ENCODE measurements at places on chromosomes 12 and 14.
A peak's percentile ranks its signal among the peaks of the same experiment; 100 is the strongest.

DNA sequence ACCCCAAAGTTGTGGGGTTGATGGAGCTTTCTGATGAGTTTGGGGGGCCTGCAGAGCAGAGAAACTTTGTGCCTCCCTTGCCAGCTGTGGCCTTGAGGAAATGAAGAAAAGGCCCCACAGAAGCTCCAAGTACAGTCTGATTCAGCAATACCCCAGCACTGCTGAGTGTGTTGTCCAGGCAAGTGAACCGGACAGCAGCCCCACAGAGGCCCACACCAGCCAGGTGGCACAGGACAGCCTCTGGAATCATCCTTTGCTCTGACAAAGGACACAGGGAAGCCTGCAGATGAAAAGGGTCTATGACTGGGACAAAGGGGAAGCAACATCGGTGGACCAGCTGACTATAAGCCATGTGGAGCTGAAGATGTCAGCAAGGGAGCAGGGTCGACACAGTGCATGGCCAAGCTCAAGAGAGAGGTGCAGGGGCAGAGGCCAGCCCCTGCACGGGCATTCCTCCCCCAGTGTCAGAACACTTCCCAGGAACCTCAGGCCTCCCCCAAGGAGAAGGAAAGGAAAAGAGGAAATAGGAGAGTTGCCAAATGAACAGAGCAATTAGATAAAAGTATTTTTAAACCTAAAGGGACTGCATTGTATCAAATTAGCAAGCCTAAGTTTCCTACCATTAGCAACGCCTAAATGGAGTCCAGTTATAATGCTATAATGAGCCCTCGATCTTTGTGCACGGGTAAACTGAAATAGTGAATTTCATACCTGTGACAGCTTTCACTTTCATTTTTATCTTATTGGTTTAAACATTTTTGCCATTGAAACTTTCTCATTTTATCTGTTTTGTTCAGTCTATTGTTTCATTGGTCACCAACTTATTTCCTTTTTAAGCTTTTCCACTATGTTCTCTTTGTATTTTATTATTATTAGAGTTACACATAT lies 46.3 kb upstream of the PTGDR start:
- DNase-seq = no peak

DNA sequence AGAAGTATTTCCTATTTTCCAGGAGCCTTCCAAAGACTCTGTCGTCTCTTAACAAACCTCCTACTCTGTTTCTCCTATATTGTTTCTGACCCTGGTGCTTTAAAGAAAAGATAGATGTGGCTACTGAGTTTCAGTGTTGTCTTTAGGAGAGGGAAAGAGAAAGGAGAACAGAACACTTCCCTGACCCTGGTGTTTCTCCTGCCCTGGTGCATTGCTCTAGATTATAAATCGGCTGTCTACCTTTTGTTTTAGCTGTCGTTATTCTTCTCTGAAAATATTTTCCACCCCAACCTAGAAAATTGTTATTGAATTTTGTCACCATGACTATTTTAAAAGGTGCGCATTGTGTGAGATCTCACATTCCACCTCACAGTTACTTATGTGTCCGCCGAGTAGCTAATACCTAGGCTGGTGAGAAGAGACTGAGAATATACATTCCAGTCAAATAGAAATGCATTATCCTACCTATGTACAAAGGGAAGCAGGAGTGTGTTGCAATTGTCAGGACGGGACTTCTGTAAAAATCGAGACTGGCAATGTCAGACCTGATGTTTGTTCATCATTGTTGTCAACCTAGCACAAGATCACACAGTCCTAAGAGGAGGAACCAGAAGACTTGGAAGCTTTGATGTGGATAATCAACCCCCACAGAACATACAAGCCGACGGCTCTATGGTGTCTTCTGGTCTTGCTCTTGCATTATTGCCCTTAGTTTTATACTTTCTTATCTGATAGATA lies 108.7 kb upstream of the SLC38A4 start:
- no peak for DNase-seq

- no peak for DNase-seq
Measured at GRCh38 chr12:116689979-116690744, 47.7 kb downstream of the SPRING1 start.

GRCh38 chr14:20468764-20469241 lies 403 bp upstream of the PNP start:
- DNase-seq = no peak

DNA sequence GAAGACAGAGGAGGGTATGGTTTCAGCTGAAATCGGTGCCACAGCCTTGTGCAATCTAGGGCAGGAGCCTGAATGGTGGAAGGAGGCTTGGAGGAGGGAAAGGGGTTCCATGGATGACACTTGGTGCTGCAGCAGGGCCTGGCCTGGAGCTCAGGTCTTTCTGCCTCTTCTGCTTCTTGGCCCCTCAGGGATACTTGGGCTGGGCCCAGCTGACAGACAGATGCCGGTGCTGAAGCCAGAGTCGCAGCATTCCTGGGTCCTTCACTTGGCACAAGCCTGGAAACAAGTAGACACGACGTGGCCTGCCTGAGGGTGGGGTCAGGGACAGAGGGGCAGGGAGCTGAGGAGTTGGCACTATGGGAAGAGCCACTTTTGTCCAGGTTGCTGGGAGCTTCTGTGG lies 4.4 kb upstream of the PLEKHD1 start:
- DNase-seq = no peak

DNA sequence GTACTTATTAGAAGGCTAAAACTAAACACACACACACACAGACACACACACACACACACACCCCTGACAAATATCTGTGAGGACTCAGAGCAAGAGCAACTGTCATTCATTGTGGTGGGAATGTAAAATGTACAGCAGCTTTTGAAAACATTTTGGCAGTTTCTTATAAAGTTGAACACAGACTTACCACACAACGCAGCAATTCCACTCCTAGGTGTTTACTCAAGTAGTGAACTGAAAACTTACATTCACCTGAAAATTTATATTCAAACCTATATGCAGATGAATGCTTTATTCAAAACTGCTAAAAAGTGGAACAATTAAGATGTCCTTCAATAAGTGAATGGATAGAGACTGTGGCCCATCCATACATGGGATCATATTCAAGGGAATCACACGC lies 18.6 kb downstream of the ZNF605 start:
- DNase-seq = no peak

GRCh38 chr12:93638954-93639353 lies 38.2 kb upstream of the CRADD start:
- no peak for DNase-seq

DNA sequence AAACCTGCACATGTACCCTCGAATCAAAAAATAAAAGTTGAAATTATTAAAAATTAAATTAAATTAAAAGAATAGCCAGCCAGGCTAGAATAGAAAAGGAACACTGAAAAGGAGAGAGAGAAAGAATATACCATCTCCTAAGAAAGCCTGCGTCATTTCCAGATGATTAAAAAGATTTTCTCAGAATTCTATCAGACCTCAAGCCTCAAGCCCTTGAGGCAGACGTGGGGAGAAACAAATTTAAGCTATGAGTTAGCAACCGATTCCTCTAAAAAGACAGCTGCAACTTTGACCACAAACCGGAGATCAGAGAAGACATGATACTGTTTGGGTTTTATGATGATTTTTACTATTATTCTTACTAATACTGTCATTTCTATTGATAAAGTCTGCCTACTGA lies 138.3 kb downstream of the KSR2 start:
- no peak for DNase-seq

- no peak for DNase-seq
Measured at GRCh38 chr12:109473006-109473405, 4.1 kb downstream of the KCTD10 start.

DNA sequence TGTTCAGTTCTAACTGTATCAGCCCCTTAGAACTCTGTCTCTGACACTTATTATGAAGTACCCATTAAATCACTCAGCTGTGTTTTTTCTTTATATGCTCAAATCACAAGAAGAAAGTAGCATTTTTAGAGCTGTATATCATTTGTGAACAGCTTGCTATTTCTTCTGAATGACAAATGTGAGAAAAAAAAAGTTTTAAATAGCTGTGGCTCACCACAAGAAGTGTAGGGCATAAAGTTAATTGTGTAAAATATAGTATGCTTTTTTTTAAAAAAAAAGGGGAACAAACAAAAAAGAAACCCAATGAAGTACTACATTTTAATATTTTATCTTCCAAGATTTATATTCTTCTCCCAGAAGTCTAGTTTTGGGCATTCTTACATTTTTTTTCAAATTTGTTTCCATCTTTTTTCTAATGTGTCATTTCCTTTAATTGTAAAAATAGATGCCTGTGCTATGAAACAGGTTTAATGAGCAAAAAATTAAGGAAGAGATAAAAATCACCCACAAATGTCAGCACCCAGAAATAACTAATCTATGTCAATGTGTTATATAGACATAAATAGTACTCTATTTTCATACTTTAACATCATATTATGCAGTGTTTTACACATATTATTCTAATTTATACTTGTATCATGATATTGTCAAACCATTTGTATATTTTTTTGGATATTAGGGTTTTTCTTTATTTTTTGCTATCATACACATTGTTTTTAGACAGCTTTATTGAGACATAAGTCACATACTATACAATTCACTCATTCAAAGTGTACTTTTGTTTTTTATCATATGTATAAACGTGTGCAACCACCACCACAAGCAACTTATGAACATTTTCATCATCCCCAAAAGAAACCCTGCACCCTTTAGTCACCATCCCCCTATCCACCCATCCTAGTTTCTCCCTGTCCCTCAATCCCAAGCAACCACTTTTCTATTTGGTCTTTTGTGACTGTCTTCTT lies 22.4 kb upstream of the LRRK2 start:
- no peak for DNase-seq

DNA sequence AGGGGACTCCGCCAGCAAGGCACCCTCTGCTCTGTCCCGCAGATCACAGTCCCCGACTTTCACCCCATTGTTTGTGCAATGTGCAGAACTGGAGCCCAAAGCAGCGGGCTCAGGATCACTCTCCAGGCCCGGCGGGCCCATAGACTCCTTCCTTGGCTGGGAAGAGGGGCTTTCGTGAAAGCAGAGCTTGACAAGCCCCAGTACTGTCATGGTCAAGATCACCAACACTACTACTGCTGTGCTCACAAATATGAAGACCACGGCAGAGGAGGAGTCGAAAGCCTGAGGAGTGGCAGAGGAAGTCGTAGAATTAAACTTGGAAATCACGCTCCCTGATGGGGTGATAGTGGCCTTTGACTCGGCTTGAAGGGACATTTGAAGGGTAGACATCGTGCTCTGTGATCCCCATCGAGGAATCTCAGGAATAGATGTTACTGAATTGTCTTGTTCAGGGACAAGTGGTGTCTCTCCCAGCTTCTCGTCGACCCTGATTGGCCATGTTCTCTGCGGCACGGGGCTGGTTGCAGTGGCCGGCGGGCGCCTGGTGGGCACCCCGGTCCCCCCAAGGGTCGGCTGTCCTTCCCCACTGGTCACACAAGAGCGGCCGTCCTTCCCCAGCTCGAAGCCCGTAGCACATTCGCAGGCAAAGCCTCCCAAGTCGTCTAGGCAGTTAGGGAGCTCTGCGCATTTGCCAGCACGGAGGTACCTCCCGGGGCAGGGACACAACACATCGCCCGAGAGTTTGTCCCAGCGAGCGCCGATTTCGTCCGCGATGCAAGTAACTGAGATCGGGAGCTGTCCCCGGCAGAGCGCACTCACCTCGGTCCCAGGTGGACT lies 1.1 kb downstream of the CLEC14A start:
- no peak for DNase-seq

- DNase-seq = no peak
Measured at GRCh38 chr12:25985316-25986175, 27.1 kb downstream of the RASSF8 start.

DNA sequence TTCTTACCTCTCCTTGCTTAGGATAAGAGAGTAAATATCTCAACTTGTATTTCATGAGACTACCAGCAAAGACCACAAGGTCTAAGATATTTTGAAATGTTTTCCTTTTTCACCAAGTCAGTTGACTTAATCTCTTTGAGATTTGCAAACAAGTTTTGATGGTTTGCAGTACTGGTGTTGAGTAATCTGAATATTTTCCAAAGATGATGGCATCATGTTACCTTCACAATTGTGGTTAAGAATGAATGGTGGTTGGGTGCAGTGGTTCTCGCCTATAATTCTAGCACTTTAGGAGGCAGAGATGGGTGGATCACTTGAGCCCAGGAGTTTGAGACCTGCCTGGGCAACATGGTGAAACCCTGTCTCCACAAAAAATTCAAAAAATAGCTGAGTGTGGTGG lies 225.7 kb downstream of the TMTC2 start:
- DNase-seq = no peak

DNA sequence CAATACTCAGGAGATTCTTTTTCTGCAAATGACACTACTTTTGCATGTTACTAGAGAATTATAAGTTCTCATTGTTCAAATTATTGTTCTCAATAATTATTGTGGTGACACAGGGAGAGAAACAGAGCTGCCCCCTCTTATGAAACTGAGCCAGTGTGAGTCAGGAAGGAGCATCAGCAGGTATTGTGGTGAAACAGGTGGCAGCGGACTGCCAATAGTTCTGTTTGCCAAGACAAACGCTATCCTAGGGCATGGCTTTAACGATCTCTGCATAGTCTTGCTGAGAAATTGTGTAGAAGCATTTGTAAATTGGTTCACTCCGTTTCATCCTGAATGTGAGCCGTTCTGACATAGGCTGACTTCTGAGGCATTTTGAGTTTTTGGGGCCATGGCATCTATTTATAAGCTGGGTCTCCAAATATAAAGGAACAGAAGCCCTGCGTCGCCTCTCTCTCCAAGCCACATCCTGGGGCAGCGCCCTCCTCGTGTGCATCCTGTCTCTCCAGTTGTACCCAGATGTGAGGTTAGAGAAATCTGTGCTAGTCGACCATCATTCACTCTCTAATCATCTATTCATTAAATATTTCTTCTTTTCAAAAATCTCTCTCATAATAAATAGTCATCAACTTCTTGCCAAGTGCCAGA lies 15.8 kb upstream of the PPP4R4 start:
- no peak for DNase-seq

- DNase-seq = peak; percentile 51
Measured at GRCh38 chr12:120012067-120012621, 23.1 kb downstream of the BICDL1 start.

DNA sequence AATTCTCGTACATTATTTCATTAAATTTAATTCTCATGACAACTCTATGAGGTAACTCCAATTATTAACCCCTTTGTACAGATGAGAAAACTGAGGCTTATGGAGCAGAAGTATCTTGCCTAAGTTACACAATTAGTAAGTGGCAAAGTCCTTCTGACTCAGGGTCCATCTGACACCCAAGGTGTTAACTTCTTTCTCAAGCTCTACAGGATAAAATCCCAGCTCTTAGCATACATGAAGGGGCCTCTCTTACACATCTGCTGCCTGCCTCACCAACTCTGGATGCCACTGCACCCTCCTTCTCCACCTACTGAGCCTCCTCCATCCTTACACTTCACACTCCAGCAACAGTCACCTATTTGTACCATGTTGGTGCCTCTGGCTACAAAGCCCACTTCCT lies 4.3 kb upstream of the KRT72 start:
- no peak for DNase-seq

- no peak for DNase-seq
Measured at GRCh38 chr12:132139912-132140311, 4.2 kb downstream of the DDX51 start.

DNA sequence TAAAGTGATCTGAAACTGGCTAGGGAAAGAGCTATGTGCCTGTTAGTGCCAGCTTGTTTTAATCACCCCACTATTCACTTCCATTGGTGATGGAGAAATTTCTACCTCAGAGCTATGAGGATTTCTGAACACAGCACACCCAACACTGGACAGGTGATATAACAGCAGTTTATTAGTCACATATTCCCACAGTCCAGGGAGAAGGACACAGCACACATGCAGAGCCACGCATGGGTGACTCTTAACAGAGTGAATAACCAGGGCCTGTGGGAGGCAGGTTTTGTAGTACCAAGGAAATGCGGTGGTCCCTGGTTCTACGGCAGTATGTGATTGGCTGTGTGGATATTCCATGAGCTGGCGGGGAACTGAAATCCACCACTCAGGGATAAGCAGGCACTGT lies 455.1 kb downstream of the BTG1 start:
- DNase-seq = no peak
